T1000 (cell line): ENCODE measurements at places on chromosomes 1 and 21.

- DNase-seq = no peak
These were observed 4.8 kb downstream of the S1PR1 start for GRCh38 chr1:101241485-101242225.

DNA sequence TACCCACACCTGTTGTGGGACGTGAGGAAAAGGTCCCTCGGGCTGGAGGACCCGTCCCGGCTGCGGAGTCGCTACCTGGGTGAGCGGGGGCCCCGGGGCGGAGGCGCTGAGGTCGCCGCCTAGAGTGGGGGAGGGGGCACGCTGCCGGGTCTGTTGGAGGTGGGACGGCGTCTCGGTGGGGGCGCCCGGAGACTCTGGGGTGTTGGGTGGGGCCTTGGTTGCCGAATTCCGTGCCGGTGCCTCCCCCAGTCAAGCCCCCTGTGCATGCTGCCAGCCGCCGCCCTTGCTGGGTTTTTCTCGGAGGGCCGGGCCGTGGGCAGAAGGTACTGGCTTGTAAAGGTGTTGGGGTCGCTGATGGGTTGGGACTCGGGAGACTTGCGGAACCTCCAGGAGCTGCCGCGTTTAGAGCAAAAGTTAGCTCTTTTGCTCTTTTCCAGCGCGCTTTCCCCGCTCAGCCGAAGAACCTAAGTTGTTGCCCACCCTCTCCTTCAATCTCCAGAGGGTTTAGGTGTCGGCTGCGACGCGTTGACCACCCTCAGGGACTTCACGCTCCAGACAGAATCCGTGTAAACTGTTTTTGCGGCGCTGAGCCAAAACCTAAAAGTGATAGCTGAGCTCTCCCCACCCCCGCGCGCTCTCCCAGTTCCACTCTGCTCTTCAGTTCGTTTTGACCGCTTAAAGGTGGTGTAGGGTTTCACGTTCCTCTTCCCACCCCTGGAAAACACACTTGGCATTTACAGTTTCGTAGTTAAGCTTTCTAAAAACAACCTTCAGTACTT is at the start of gene MPC2:
Gene MPC2, minus strand, starts transcription at position 143 of the 779 bp plus-strand sequence. CDS start 1,231 bp downstream, outside the sequence.
- no peak for DNase-seq

GRCh38 chr1:22889213-22889827 is 83.3 kb downstream of the LACTBL1 start:
- DNase-seq = no peak

GRCh38 chr1:68624233-68624632 is 127.4 kb upstream of the DEPDC1 start:
- DNase-seq = peak; percentile 6

- DNase-seq = peak; percentile 43
These were observed 9.0 kb downstream of the NPPA start for GRCh38 chr1:11838349-11839272.

DNA sequence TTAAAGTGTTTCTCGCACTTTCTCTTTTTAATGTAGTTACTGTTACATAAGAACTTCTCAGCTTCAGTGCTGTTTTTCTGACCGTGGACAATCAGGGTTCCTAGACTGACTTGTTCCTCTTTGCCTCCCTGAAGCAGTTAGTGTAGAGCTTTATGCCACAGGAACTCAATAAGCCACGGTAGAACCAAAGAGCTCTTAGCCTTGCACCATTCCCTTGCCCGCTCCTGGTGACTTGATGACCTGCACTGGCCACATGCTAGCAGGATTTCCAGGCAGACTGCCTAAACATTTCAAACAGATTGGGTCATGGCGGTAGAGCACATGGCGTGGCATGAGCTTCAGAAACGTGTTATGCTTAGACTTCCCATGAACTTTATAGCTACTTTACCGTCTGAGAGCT is 18.8 kb upstream of the FASLG start:
- no peak for DNase-seq

DNA sequence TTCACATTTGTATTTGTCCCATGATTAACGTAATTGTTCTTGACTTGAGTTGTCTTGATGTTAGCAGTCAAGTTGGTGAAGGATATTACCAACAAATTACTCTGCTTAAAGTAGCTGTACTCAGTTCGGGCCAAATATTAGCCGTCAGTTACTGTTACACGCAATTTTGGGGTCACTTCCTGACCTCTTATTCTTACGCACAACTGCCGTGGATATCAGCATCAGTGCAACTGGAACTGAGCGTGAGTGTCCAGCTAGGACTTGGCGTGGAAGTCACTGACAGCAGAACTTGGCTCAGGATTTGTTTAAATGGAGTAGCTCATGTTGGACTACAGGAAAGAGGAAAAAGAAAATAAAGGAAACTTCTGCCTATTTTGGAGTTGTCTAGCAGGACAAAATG is 56.4 kb downstream of the ADAMTS1 start:
- DNase-seq = no peak

GRCh38 chr1:175192111-175192629 is 406 bp downstream of the KIAA0040 start:
- DNase-seq = no peak

DNA sequence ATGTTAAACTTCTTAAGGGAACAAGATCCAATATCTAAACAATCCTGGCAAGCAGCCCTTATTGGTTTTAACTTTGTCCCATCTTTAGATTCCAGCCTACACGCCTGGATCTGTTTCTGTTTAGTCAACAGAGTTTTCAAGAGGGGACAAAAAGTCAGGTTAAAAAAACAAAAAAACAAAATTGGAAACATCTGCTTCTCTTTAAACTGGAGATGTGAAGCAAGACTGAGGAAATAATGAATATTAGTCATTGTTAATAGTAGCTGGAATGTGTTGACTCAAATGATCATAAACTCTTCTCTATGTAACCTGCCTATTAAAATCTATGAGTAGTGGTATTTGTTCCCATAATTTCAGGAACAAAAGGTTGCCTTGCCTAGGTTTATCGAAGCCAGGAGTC is 55.0 kb downstream of the NID1 start:
- no peak for DNase-seq
